Right ventricle myocardium superior (tissue), 1 donor: ENCODE measurements at places on chromosomes 12 and 14.

- DNase-seq, result no peak
Observed at GRCh38 chr12:4139191-4139590, 134.4 kb upstream of the CCND2 start.

- no peak for DNase-seq
Observed at GRCh38 chr12:6369916-6370575, 5.3 kb downstream of the SCNN1A start.

DNA sequence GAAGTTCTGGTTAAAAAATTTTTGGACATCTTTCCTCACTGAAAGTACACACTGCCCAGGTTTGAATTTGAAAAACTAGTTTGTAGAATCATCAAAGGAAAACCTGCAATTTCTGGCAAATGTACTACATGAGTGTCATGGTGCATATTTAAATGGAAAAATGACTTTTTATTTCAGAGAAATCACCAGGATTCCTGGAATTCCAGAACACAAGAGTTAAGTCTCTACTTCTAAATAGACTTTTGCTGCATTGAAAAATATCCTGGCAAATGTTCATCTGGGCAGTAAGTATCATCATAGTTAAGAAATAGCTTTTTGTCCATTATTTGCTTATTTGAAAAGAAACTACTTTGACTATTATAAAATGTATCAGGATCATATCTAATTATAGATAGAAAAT is 275.1 kb downstream of the PRKD1 start:
- DNase-seq, result no peak

- no peak for DNase-seq
Observed at GRCh38 chr12:132851465-132851864, 22.8 kb upstream of the GOLGA3 start.

DNA sequence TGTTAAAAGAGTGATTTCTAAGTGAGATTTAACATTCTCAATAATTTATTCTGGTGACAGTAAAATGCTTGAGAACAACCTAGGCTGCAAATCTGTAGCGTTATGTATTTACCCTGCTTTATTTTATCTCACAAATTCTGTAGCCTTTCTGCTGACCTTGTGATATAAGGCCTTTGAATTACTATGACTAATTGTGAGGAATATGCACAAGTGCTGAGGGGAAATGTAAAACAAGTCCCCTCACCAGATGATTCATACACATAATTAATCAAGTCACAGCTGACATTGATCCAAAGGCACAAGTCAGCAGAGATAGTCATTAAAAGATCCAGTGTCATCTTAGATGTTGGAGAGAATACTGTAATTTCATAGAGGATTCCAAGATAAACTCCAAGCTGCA is 992.7 kb upstream of the USP15 start:
- DNase-seq, result no peak

- no peak for DNase-seq
Observed at GRCh38 chr14:51419685-51420084, 179.6 kb downstream of the TMX1 start.

GRCh38 chr12:48197549-48197970 is 5.5 kb downstream of the OR10AD1 start:
- no peak for DNase-seq

- peak; percentile 68 for DNase-seq
Observed at GRCh38 chr12:6199531-6200255, 507 bp upstream of the CD9 start.

DNA sequence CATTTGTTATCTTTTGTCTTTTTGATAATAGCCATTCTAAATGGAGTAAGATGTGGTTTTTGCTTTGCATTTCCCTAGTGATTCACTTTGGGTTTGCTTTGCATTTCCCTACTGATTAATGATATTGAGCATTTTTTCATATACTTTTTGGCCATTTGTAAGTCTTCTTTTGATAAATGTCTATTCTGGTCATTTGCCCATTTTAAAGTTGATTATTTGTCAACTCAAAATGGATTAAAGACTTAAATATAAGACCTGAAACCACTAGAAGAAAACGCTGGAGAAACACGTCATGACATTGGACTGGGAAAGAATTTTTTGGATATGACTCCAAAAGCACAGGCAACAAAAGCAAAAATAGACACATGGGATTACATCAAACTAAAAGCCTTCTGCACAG is 148.0 kb downstream of the APAF1 start:
- no peak for DNase-seq

DNA sequence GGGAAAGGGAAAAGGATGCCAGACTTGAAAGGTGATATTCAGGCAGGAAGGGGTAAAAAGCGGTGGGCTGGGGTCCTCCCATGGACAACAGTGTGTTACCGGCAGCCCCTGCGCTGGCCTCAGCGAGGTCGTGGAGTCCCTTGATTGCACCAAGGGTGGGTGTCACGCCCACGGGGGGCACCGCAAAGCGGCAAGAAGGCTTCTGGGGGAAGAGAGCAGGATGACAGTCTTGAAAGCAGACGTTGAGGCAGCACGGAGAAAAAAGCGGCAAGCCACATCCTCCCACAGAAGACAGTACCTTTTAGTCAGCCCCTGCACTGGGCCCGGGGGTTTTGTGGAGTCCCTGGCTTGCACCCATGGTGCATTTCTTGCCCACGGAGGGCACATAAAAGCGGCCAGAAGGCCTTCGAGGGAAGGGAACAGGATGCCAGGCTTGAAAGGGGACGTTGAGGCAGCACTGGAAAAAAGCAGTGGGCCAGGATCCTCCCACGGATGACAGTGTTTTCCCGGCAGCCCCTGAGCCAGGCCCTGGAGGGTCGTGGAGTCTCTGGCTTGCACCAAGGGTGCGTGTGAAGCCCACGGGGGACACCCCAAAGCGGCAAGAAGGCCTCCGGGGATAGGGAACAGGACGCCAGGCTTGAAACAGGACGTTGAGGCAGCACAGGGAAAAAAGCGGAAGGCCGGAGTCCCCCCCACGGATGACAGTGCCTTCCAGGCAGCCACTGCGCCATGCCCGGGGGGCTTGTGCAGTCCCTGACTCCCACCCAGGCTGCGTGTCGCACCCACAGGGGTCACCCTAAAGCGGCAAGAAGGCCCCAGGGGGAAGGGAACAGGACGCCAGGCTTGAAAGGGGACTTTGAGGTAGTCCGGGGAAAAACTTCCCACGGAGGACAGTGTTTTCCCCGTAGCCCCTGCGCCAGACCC is 162.2 kb upstream of the ALG10B start:
- DNase-seq, result no peak

GRCh38 chr12:130832561-130833209 is 6.4 kb downstream of the STX2 start:
- peak; percentile 57 for DNase-seq

GRCh38 chr14:81382517-81383225 is 17.5 kb downstream of the STON2 start:
- DNase-seq, result no peak

- peak; percentile 27 for DNase-seq
Observed at GRCh38 chr12:25248137-25248536, 2.6 kb downstream of the KRAS start.

DNA sequence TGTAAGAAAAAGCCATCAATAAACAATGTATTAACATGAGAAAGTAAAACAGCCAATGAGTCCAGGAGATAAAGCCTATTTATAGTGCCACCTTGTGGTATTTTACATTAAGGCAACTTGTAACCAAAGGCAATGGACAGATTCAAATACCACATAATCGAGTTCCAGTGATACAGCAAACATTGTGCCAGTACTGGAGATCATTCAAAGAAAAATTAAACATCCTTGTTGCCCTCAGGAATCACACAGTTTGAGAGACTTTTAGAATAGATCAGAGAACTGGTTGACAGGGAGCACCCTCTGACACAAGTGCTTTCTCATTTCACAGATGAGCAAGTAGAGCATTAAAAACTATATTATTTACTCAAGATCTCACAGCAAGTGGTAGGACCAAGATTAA is 98.1 kb downstream of the DDHD1 start:
- no peak for DNase-seq

GRCh38 chr14:96792003-96792402 is 5.2 kb upstream of the VRK1 start:
- no peak for DNase-seq

- no peak for DNase-seq
Observed at GRCh38 chr12:12812174-12812573, 972 bp upstream of the DDX47 start.

GRCh38 chr14:33404054-33404453 is 465.4 kb downstream of the NPAS3 start:
- DNase-seq, result no peak

- peak; percentile 53 for DNase-seq
Observed at GRCh38 chr14:52013984-52014600, 24.7 kb downstream of the RTRAF start.

DNA sequence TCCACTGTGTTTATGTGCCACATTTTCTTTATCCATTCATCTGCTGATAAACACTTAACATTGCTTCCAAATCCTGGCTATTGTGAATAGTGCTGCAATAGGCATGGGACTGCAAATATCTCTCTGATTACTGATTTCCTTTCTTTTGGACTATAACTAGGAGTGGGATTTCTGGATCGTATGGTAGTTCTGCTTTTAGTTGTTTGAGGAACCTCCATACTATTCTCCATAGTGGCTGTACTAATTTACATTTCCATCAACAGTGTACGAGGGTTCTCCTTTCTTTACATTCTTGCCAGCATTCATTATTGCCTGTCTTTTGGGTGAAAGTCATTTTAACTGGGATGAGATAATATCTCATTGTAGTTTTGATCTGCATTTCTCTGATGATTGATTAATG is 47.6 kb downstream of the TAOK3 start:
- no peak for DNase-seq

- no peak for DNase-seq
Observed at GRCh38 chr12:38934686-38935085, 29.3 kb upstream of the CPNE8 start.

DNA sequence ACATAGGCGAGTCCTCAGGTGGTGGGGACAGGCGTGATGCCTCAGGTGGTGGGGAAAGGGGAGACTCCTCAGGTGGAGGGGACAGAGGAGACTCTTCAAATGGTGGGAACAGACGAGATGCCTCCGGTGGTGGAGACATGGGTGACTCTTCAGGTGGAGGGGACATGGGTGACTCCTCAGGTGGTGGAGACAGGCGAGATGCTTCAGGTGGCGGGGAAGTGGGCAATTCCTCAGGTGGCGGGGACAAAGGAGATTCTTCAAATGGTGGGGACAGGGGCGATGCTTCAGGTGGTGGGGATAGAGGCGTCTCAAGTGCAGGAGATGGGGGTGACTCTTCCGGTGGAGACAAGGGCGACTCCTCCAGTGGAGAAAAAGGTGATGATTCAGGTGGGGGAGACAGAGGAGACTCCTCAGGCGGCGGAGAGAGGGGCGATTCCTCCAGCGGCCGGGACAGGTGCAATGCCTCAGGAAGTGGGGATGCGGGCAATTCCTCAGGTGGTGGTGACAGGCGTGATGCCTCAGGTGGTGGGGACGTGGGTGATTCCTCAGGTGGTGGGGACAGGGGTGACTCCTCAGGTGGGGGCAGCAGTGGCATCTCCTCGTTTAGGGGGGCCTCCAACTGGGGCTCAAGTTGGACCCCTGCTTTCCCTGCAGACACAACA is 8.7 kb downstream of the KMT2D start:
- peak; percentile 19 for DNase-seq

- DNase-seq, result no peak
Observed at GRCh38 chr12:77392467-77393088, 327.2 kb upstream of the E2F7 start.

DNA sequence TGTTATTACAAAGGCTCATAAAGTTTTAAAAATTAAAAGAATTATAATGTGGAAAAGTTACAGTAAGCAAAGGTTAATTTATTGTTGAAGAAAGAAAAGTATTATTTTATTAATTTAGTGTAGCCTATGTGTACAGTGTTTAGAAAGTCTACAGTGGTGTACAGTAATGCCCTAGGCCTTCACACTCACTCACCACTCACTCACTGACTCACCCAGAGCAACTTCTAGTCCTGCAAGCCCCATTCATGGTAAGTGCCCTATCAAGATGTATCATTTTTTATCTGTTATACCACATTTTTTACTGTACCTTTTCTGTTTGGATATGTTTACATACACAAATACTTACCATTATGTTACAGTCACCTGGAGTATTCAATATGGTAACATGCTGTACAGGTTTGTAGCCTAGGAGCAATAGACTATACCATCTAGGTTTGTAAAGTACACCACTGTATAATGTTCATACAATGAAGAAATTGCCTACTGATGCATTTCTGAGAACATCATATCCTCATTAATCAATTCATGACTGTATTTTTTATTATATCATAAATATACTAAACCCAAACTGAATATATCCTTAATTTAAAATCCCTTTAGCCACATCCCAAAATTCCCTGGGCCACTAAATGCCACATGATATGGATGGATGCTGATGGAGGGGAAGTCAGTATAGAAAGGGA is 43.6 kb upstream of the NID2 start:
- DNase-seq, result no peak

GRCh38 chr12:16506394-16506793 is 99.6 kb downstream of the LMO3 start:
- no peak for DNase-seq

DNA sequence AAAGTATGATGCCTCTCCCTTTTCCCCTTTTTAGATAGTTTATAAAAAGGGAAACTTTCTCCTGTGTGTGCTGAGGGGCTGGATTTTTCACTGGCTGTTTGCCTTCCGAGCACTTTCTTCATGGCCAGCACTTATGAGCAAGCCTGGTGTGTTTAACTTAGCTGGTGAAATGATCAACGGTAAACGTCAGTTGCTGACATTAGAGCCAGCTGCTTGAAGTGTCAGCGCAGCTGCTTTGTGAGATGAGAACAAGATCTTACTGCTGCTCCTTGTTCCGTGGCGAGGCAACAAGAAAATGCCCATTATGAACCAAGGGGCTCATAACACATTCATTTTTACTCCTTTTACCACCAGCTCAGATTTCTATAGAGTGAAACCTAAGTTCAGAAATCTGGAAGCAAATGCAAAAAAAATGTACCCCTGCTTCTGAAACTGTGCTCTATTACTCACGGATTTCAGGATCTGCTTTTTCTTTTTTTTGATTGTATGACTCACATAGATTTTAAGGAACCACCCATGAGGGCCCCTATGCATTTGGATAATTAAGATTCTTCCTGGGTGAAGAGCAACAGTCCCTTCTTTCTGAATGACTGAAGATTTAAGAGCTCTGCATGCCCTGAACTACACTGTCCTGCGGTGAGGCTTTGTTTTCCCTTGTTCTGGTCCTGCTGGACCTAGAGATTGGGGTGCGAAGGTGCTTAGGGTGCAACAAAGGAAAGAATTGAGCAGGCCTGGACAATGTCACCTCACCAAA is 74.3 kb upstream of the CPM start:
- no peak for DNase-seq

DNA sequence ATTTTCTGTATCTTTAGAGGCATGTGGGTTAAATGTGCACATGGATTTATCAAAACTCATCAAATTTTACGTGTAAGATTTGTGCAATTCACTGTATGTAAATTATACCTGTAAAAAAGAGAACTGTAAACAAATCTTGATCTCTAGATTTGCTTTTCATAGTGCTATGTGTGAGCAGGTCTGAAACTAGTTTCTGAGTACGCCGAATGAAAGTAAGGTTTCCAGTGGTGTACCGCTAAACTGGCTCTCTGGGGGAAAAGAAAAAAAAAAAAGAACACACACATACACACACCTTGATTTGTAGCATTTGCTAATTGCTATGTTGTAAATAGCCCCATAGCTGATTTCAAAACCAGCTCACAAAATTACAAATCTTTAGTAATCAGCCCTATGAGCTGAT is 8.6 kb upstream of the SLC41A2 start:
- DNase-seq, result no peak
